ENCODE measurements at places on chromosomes 6 and 20.
A peak's percentile ranks its signal among the peaks of the same experiment; 100 is the strongest.

GRCh38 chr6:30679765-30680535 is 6.5 kb downstream of the PPP1R18 start:
- DNase-seq = no peak

- DNase-seq = no peak
These were observed 538.7 kb upstream of the POU3F2 start for GRCh38 chr6:98295515-98296175.

- no peak for DNase-seq
These were observed 11.3 kb downstream of the MBOAT1 start for GRCh38 chr6:20200761-20201630.

- no peak for DNase-seq
These were observed 312.5 kb downstream of the EYA4 start for GRCh38 chr6:133553652-133554051.

DNA sequence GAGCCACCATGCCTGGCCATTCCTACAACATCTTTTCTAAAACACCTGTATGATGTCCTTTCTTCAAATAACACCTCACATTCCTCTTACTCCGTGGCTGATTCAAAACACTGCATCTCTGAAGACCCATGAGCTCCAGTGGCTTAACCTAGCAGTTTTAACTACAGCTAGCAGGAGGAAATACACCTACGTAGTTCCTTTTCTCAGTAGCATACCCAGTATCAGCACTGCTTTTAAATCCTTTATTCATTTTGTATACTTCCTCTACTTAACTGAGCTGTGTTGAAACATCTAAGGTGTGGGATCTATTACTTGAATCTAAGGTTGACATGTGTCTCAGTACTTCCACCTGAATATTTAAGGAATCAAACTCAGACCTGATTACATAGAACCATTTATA is 113.6 kb upstream of the CCDC28A start:
- no peak for DNase-seq

DNA sequence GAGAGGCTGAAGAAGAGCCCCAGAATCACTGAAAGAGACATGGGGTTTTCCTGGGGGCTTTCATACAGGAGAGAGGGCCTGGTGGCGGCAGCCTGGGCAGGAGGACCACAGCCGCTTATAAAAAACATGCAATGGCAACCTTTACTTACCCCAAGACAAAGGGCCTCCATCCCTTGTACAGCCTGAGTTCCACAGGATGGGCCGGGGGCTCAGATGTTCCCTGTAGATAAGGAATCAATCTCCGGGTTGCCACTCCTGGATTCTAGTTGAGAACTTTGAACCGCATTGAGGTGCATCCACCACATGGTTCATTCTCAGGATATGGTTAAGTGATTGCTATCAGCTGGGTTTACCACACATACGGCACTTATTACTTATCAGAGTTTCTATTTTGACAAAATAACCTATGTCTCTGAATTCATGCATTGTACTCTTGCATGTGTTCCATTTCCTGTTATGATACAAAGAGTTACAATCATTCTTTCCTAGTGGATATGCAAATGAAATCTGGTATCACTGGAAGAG is 677.6 kb downstream of the KIF16B start:
- DNase-seq = no peak

DNA sequence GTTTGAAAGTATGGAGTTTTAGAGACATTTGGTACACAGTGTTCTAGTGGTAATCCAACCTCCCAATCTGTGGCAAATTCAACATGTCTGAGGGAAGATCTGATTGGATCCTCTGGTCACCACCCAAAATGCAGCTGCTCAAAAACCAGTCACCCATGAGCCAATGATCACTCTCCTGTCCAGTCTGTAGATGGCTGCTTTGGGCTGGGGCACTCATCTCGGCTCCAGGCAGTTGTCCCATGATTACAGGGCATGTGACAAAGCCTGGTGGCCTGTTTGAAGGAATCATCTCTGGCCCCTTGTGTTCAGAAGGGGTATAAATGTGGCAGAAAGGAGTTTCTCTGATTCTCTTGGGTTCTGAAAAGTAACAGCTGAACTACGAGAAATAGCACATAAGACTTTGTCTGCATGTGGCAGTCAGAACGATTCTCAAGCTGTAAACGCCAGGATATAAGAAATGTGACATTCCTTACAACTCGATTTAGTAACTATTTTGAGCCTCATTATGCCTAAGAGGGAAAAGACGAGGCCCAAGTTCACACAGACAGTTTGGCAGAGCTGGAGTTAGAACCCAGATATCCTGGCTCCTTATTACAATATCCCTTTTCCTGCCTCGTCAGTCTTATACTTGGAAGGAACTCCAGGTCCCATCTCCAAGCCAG is 3.9 kb upstream of the C20orf202 start:
- no peak for DNase-seq

DNA sequence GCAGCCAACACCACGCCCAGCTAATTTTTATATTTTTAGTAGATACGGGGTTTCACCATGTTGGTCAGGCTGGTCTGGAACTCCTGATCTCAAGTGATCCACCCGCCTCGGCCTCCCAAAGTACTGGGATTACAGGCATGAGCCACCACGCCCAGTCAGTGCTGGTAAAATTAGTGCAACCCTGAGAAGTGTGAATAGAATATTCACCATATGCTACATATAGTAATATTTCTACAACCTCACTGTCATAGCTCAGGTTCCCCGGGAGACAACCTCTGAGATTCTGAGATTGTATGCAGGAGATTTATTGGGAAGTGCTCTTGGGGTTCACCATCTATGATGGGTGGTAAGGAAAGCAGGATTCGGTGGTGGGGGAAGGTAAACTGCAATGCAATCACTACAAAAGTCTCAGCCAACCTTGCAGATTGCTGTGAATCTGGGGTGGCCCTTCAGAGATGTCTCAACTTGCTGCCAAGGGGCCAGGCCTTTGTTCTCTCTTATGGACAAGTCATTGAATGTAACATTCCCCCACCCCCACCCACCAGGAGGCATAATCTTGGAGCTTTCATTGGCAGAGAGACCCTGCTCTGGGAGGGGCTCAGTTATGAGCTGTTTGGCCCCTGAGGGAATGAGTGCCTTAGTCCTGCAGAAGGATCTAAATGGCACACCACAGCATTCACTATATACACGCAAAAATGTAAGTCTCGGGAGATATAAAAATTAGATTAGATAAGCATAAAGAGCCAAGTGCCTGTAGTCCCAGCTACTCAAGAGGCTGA is 34.0 kb upstream of the SEC63 start:
- DNase-seq = no peak

GRCh38 chr20:63977739-63978276 is 1.6 kb downstream of the SAMD10 start:
- peak; percentile 87 for DNase-seq

DNA sequence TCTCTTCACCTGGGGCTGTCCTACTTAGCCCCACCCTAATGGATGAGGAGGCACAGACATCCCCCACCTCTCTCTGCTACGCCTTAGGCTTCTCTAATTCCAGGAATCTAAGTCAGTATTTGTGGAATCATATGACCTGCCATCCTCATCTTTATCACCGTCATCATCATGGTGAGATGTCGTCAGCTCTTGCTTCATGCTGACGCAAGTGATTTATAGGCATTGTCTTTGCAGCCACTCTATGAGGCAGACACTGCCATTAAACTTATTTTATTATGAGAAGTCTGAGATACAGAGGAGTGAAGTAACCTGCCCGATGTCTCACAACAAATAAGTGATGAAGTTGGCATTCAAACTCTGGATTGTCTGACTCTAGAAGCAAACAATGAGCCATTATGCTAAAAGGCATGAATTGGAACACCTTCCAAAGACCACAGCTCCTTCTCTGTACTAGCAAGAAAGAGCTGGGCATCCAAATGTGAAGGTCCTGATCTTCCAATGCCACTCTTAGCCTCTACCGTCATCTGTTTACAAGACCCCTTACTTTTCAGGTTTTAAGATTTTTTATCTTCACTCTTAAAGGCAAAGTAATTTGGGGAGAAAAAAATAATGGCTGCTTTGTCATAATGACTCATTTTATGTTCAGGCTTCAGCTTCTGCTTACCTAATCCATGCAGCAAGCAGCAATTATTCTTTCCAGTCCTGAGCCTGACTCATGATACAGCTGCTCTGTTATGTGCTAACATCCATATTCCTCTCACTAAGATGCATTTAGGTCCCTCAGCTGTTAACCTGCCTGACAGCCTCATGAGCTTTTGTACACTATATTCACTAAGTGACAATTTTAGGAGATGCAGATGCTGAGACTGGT is 113.7 kb upstream of the BCLAF1 start:
- no peak for DNase-seq

DNA sequence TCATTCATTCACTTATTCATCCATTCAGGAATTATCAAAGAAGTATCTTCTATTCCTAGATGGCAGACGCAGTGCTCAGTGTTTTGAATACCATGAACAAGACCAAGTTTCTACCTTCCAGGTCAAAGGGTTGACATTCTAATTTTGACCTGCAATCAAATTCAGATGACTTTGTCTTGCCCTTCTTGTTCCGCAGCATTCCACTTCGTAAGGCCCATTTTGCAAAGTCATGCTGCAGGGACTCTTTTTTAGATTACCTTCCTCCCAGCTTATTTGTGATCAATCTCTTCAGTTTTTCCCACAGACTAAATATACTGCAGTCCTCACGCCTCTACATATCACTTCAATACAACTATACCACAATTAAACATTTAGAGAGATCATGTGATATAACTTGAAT is 7.1 kb upstream of the TAAR1 start:
- DNase-seq = no peak

- no peak for DNase-seq
These were observed 198.2 kb downstream of the GMPR start for GRCh38 chr6:16436550-16436949.

DNA sequence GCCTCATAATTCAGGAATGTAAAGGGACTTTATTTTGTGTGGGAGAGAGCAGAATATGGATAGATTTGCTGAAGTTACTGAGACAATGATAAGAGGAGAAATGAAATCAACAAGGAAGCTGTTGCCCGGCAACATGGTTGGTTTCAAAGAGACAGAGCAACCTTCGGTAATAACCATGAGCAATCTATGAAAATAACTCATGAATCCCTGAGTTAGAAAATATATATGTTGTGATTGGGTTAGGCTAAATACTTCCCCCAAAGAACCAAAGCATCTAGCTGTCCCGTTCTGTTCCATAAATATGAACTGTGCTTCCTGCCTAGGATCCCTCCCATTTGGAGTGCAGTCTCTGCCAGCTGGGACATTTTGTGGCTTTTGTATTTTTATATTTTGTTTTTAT is 23.1 kb downstream of the SERPINB1 start:
- DNase-seq = no peak

DNA sequence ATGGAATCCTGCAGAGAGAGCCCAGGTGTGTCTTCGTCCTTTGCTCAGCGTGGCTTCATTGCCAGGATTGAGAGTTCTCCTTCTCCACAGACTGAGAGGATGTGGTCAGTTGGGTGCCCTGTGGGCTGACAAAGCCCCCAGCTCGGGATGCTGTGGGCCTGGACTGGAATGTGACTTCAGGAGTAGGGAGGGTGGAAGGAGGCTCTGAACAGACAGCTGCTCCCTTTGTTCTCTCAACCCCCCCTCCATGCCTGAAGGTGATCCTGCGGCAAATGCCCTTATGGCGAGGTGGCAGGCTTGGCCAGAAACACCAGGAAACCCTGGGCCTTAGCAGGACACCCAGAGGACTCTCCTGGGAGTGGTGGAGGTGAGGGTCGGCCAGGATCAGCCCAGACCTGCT is 1.8 kb upstream of the CST5 start:
- DNase-seq = no peak

DNA sequence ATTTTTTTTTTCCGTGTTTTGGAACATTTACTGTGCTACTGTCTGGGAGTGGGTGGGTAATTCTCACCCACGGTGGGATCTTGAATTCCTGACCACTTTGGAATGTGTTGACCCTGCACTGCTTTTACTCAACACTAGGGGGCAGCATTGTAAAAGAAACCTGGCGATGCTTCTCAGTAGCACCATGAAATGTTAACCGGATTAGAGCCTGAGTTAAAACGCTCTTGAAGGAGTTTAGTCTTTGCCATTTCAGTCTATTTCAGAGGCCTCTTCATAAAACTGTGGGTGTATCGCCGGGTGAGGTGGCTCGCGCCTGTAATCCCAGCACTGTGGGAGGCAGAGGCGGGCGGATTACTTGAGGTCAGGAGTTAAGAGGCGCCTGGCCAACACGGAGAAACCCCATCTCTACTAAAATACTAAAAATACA is 114.4 kb upstream of the PRND start:
- DNase-seq = peak; percentile 75

- DNase-seq = no peak
These were observed 199.5 kb upstream of the ASCC3 start for GRCh38 chr6:101080597-101080996.

- DNase-seq = no peak
These were observed 77.8 kb downstream of the ARHGAP18 start for GRCh38 chr6:129632172-129632613.

DNA sequence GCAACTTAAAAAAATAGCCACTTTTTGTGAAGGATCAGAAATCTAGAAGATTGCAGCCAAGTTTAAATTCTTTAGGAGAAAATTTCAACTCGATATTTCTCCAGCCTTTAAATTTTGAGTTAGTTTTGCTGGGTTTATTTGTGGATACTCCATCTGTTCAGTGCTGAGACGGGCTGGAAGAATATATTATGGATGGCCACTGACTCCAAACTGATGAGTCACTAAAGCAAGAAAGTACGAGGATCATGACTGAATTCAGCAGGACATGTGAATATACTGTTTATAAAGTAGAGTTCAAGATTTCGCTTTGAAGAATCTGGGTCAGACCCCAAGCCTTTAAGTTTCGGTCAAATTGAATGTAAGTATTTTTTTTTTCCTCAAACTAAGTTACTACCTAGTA is 199.5 kb downstream of the ADGRB3 start:
- DNase-seq = no peak
